ENCODE measurements at places on chromosomes 4 and X.
A peak's percentile ranks its signal among the peaks of the same experiment; 100 is the strongest.

GRCh38 chr4:152050106-152050505 lies 289.3 kb upstream of the GATB start:
- DNase-seq: no peak

DNA sequence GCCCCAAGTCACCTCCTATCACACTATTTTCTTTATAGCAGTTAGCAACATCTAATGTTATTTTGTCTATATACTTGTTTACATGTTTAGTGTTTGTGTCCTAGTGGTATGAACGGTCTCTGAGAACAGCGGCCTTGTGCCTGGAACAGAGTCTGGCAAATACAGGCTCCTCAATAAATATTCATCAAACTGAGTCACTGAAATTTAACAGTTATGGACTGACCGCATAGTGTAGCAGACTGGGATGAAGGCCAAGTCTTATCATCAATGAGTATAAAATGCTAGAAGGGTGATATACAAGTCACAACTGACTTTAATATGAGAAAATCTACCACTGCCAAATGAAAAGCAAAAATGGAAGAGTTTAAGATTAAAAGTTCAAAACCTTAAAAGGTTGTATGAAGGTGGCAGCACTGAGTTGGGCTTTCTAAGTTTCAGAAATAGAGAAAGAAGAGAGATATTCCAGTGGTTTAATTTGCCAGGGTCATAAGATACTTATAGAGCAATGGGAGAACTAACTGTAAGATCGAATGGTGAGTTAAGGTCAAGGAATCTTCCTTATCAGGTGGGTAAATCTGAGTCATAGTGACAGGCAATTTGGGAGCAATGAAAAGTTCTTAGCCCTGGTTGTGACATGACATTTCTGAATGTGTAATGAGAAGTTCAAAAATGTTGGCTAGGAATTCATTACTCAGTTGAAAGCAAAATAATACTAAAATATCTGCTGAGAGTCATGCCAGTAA lies 34.9 kb downstream of the ELOVL6 start:
- DNase-seq: no peak

DNA sequence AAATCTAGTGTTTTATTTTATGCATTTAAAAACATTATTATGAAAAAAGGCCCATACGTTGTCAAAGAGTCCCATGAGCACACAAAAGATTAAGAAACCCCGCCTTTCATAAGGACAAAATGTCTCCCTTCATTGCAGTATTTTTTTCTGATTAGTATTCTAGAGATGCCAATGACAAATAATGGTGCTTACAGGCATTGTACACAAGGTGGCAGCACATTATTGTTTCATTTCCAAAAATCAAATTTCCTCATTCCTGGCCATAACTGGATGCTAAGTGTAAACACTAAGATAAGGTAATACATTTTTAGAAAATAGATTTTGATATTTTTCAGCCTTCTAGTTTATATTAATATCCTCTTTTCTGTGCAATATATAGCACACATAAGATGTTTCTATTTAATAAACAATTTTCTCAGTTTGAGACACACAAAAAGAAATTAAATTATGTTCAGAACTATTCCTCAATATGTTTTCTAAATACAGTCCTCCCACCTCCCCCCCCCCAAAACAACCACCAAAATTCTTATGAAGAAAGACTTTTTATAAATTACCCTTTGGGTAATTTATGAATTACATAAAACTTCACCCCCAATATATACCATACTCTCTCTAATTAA lies 47.7 kb downstream of the TIGD2 start:
- peak; percentile 61 for DNase-seq

- DNase-seq: peak; percentile 34
Observed at GRCh38 chrX:18931972-18932371, 51.9 kb downstream of the PHKA2 start.

- peak; percentile 22 for DNase-seq
Observed at GRCh38 chrX:101385795-101386541, at the start of gene BTK. Gene BTK (minus strand): TSS chrX:101386191. CDS start chrX:101375284, 10,907 bp downstream.

DNA sequence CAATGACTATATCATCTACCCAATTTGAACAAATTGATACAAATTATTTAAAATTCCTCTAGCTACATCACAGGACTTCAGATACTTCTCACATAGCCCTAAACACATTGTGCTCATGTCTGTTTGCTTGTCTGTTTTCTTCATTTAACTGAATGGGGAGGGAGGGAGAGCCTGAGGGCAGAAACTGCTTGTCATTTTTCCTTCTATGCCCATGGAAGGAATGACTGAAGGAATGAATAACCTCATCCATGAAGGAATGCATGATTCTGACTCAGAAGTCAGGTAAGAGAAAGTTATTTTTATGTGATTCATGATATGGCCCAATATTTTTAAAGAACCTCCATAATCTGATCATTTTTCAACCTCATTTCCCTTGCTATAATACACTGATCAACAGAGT lies 418.0 kb upstream of the PITX2 start:
- DNase-seq: no peak
